GM12892 (cell line): ENCODE measurements at places on chromosomes 5 and 9.

GRCh38 chr5:133252133-133252480 lies 200.3 kb downstream of the HSPA4 start:
- no peak for DNase-seq

GRCh38 chr9:122125158-122125508 lies 32.0 kb upstream of the TTLL11 start:
- peak; percentile 83 for DNase-seq

- DNase-seq = no peak
Observed at GRCh38 chr9:111622626-111623025, 8.5 kb upstream of the DNAJC25 start.

DNA sequence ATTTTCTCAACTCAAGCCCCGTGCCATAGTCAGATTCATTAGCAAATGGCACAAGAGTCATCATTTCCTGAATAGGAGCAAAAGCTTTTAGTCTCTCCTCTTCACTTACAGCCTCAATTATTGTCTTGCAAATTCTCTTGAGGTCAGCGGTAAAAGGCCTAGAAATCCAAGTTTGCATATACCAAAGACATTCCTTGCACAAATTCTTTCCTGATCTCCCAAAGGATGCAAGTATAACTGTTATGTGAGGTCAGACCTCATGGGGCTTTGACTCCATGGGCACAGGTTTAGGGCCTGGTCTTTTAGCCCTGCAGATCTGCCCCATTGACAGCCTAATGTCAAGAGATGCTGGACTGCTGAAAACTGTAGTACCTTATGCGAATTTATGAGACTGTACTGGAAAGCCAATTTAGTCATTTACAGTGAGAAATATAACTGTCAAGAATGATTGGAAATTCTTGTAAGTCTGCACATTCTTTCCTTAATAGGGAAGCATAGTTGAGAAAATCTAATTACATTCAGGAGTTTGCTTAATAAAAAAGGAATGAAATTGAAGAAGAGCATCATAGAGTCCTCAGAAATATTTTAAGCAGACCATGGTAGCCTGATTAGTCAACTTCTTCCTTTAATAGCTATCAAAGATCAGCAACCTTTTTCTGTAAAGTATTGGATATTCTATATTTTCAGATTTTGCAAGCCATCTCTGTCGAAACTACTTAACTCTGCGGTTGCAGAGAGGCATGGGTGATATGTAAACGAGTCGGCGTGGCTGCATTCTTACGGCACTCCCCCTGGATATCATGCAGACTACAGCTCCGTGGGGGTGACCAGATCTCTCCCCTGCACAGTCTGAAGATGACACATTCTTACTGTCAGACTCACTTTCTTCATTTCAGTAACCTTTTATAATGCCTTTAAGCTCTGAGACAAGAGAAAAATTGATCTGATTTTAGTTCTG lies 45.2 kb downstream of the GCNT4 start:
- no peak for DNase-seq

- DNase-seq = no peak
Observed at GRCh38 chr9:92663126-92663525, 6.8 kb downstream of the IPPK start.

DNA sequence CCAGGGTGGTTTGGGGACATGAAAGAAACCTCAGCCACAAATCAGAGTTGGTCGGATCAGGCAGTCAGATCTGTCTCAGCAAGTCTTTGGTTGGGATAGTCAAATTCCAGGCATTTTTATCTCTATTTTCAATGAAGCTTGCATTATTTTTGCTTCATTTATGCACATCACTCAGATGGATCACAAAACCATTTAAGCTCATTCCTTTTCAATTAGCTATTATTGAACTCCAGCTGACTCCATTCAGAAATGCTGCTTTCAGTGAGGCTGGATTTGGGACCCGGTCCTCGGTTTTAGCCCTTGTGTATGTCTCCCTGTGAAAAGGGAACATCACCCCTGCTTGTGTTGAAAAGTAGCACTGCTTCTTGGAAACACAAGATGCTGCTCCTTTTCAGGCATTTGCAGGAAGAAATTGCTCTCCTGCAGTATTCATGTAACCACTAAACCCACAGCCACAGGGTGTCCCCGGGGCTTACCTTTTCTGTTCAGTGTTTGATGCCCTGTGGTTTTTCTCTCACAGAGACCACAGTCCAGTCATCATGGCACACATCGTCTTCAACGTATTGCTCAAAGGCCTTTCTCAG lies 232.9 kb downstream of the NFIB start:
- DNase-seq = no peak

- DNase-seq = no peak
Observed at GRCh38 chr5:148685520-148686134, 31.3 kb upstream of the HTR4 start.

DNA sequence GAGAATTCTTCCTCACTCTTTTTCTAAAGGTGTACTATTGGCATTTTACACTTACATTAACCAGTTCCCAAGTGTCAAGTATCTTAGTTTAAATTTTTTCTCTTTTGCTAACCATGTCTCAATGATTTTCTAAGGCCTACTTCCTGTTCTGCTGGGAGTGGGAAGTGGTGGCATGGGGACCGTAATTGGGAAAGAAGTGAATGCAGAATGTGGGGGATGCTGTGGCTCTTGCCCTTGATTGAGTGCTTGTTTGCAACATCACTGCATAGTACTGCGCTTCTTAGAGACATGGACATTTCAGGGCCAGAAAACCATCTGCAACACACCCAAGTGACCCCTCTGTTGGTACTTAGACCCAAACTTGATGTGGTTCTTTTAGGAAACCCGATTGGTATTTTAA lies 32.8 kb downstream of the MRRF start:
- DNase-seq = no peak

- no peak for DNase-seq
Observed at GRCh38 chr9:93223260-93224180, 39.6 kb downstream of the WNK2 start.

- DNase-seq = no peak
Observed at GRCh38 chr5:57538341-57538955, 55.8 kb upstream of the ACTBL2 start.

DNA sequence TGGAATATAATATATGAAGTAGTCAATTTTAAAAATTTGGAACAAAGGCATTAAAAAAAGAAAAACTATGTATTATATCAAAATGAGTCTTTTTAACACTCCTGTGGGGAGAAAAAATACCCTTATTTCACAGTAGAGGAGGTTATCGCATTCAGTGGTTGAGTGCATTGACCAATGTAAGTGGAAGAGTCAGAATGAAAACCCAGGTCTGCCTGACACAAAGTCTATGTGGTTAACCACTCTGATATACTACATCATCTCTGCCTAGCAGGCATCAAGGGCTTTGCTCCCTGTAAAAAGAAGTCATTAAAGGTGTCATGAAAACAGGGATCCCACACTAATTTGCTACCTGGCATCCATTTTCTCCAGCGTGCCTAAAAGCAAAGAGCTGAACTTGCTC lies 417.2 kb upstream of the C9orf72 start:
- no peak for DNase-seq

- DNase-seq = no peak
Observed at GRCh38 chr9:133239533-133240090, 30.6 kb upstream of the OBP2B start.

- DNase-seq = no peak
Observed at GRCh38 chr9:110650261-110650660, 18.3 kb upstream of the MUSK start.

DNA sequence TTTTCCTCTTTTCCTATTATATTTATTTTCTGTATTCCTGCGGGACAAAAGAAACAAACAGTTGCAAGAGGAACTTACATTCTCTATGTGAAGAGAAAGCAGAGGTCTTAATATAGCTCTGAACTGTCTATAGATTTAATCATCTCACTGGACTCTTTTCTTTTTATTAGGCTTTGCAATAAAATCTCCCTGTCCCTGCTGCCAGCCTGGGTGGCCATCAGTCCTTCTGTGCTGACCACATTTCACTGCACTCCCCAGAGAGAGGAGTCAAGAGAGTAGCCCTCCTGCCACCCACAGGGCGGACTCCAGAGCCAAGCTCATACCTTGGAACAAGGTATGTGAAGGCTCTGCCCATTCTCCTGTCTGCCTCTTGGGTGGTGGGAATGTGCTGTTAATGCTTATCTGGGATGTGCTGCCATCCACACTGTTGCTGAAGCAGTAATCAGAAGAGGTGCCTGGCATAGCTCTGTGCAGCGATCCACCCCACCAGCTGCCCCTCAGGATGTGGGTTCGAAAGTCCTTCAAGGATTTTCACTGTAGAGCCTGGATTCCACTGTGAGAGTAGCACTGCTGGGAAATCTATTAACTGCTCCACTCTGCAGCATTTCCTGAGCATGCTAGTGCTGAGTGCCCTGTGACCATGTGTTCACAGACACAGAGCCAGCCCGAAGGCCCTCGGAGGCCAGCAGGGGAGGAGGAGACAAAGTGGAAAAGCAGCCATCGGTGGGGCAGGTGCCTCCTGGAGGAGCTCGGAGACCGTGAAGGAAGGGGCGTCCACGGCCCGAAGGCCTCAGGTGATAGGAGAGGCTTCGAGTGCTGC lies 334.6 kb downstream of the MED10 start:
- DNase-seq = no peak

DNA sequence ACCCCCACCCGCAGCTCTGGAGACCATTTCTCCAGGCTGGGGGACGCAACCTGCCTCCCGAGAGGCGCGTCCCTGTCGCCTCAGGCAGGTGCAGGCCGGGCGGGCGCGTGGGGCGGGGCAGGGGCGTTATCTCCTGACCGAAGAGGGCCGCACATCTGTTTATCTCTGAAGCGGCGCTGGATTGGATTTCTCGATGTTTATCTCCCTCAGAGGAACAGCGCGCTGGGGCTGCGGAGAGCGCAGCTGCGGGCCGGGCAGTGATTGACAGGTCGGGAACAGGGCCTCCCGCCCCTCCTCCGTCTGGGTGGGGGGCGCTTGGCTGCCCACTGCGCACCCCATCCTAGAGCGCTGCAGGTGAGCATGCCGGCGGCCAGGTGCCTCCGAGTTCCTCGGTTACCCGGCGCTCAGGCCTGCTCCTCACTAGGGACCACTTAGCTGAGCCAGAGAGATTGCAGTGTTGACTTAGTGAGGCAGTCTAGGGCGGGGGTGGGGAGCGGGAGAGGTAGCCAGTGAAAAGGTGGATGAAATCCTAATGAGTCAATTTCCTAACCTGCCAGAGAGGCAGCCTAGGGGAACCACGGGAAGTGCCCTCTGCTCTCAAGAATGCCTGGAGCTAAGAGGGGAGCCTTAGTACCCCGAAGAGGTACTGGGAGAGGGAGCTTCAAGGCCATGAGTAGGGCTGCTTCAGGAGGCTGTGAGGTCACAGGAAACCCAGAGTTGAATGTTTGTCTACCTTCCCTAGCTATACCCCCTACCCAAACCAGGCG lies 39.6 kb upstream of the TIFAB start:
- no peak for DNase-seq

- no peak for DNase-seq
Observed at GRCh38 chr9:78541868-78542443, 245.0 kb downstream of the PSAT1 start.

GRCh38 chr5:139210585-139210984 lies 12.4 kb upstream of the SIL1 start:
- no peak for DNase-seq

DNA sequence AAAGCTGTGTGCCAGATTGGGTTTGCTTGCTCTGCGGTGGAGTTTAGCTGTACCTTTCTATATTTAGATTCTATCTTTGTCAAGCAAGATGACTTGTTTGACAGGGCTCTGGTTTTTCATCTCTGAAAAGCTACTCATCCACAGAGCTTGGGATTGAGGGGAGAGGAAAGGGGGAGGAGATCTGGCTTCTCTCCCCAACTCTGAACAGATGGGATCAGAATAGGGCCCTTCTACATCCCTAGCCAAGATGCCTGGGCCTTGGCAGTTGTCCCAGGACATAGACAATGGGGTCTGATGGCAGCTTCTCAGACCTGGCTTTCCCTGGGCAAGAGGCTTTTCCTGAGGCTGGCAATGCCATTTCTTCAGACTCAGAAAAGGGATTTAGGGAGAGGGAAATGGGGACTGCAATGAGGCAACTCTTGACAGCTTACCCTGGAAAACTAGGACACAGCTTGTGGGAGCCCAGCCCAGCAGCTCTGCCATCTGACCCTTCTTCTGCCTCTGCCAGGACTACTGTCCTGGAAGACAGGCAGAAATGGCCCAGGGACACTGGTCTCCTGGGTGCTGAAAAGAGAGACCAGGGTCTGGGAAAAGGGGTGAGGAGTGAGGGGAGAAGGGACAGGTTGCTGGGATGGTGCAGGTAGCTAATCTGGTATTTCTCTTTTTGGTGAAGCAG lies 50.2 kb upstream of the ASTN2 start:
- no peak for DNase-seq

GRCh38 chr9:108473209-108474112 lies 382.3 kb downstream of the ACTL7B start:
- no peak for DNase-seq

- DNase-seq = no peak
Observed at GRCh38 chr5:84257061-84257460, 127.6 kb downstream of the EDIL3 start.

- no peak for DNase-seq
Observed at GRCh38 chr5:43627028-43627427, 24.0 kb downstream of the NNT start.
